NCI-H1092 treated with DMSO at 0.1 percent for 48 hours (cell line): ENCODE measurements at places on chromosomes 1 and 21.

DNA sequence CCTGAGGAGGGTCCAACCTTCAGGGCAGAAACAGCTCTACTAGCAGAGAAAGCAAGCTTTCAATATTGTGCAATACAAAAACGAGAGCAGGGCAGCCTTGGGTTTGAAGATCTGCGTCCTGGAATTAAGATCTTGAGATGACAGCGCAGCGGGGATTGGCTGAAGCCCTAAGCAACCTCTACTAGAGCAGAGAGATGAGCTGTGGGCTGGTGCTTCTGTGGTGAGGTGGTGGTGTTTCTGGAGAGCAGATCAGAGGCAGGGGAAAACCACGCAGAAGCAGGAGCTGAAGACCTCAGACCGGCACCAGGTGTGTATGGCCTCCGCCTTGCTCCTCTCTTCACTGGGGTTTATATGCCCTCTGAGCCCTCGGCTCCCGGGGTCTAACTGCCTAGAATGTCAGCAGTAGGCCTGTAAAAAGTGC lies 12.5 kb downstream of the TRAF3IP3 start:
- DNase-seq = no peak

- DNase-seq = no peak
Measured at GRCh38 chr1:233368106-233368788, 40.7 kb downstream of the MAP3K21 start.

GRCh38 chr1:56137521-56138505 lies 441.6 kb downstream of the PLPP3 start:
- DNase-seq = no peak

- no peak for DNase-seq
Measured at GRCh38 chr1:94646786-94647555, 105.4 kb upstream of the F3 start.

GRCh38 chr1:77375990-77376389 lies 94.2 kb downstream of the AK5 start:
- DNase-seq = no peak
